A549 treated with dexamethasone at 1 μM for 4 hours (cell line): ENCODE measurements at places on chromosomes 2 and 18. TPM values are rescaled to one million over a fixed set of nuclear protein-coding genes. Genes with fewer than 3 reads are reported as not detected.

CNDP1 gene
- total RNA-seq, result not detected in 5 replicates

CXCR1 gene
- total RNA-seq, result not detected in 5 replicates

COL6A3 gene
- total RNA-seq, result 0.18 to 0.41 TPM (median 0.33 TPM) in 5 replicates

FAM237A gene
- not detected in 5 replicates for total RNA-seq

VWA3B gene
- total RNA-seq, result 0.12 to 0.24 TPM (median 0.19 TPM) in 3 of 5 replicates, not detected in the others

GKN1 gene
- 0.24 to 0.56 TPM (median 0.41 TPM) in 5 replicates for total RNA-seq

TLX2 gene
- 0.17 to 0.31 TPM (median 0.21 TPM) in 5 replicates for total RNA-seq

IGFBP5 gene
- total RNA-seq, result 0.18 to 0.27 TPM (median 0.23 TPM) in 5 replicates

AMMECR1L gene
- total RNA-seq, result 16.1 to 19.8 TPM (median 16.8 TPM) in 5 replicates

ALK gene
- total RNA-seq, result 0.02 to 0.04 TPM in 2 of 5 replicates, not detected in the others

CDK15 gene
- not detected in 5 replicates for total RNA-seq

SAG gene
- total RNA-seq, result 0.24 TPM in 1 of 5 replicates, not detected in the others

SERPINB7 gene
- 1.5 to 2.3 TPM (median 2.0 TPM) in 5 replicates for total RNA-seq

C1GALT1C1L gene
- total RNA-seq, result 2.1 to 2.4 TPM (median 2.3 TPM) in 5 replicates

COLEC11 gene
- 0.47 to 0.83 TPM (median 0.69 TPM) in 5 replicates for total RNA-seq

CAPN14 gene
- total RNA-seq, result 0.04 to 0.06 TPM (median 0.05 TPM) in 4 of 5 replicates, not detected in the other

ACMSD gene
- total RNA-seq, result not detected in 5 replicates

ACADL gene
- 0.06 to 0.14 TPM (median 0.07 TPM) in 3 of 5 replicates, not detected in the others for total RNA-seq

CYTIP gene
- total RNA-seq, result 0.04 to 0.25 TPM (median 0.05 TPM) in 3 of 5 replicates, not detected in the others

AGXT gene
- total RNA-seq, result not detected in 5 replicates

CCDC74B gene
- total RNA-seq, result 4.6 to 6.0 TPM (median 5.1 TPM) in 5 replicates

SLC11A1 gene
- total RNA-seq, result 0.11 to 0.20 TPM (median 0.16 TPM) in 5 replicates

DSG2 gene
- total RNA-seq, result 45.6 to 69.2 TPM (median 64.0 TPM) in 5 replicates

OR6B3 gene
- not detected in 5 replicates for total RNA-seq

CDCA7 gene
- 36.8 to 48.3 TPM (median 44.3 TPM) in 5 replicates for total RNA-seq

GCG gene
- total RNA-seq, result 0.07 to 0.18 TPM in 2 of 5 replicates, not detected in the others

ZC3H15 gene
- 83.5 to 92.4 TPM (median 89.1 TPM) in 5 replicates for total RNA-seq

MC4R gene
- not detected in 5 replicates for total RNA-seq

TACR1 gene
- total RNA-seq, result 0.04 to 0.14 TPM (median 0.08 TPM) in 4 of 5 replicates, not detected in the other

MCEE gene
- 10.1 to 11.9 TPM (median 10.9 TPM) in 5 replicates for total RNA-seq

CLEC4F gene
- not detected in 5 replicates for total RNA-seq

LYPD1 gene
- 12.9 to 22.5 TPM (median 16.1 TPM) in 5 replicates for total RNA-seq

CCDC150 gene
- total RNA-seq, result 3.0 to 4.9 TPM (median 4.5 TPM) in 5 replicates

REEP1 gene
- total RNA-seq, result 0.89 to 1.6 TPM (median 1.2 TPM) in 5 replicates

SNTG2 gene
- total RNA-seq, result not detected in 5 replicates

HTRA2 gene
- total RNA-seq, result 31.4 to 39.0 TPM (median 38.8 TPM) in 5 replicates

RGPD3 gene
- 0.14 to 0.25 TPM (median 0.16 TPM) in 5 replicates for total RNA-seq

UNC80 gene
- total RNA-seq, result 0.02 TPM in 1 of 5 replicates, not detected in the others

CYP27A1 gene
- total RNA-seq, result 0.15 to 0.18 TPM (median 0.18 TPM) in 5 replicates

CD207 gene
- 0.05 to 0.08 TPM (median 0.07 TPM) in 3 of 5 replicates, not detected in the others for total RNA-seq

CABLES1 gene
- total RNA-seq, result 15.2 to 18.2 TPM (median 16.6 TPM) in 5 replicates

ACKR3 gene
- total RNA-seq, result 7.7 to 14.4 TPM (median 12.5 TPM) in 5 replicates

FAM110C gene
- total RNA-seq, result 0.15 to 0.49 TPM (median 0.34 TPM) in 5 replicates

TAF4B gene
- total RNA-seq, result 3.9 to 5.5 TPM (median 5.0 TPM) in 5 replicates

SLC4A3 gene
- total RNA-seq, result 1.9 to 4.0 TPM (median 2.9 TPM) in 5 replicates

AGAP1 gene
- total RNA-seq, result 14.6 to 25.3 TPM (median 22.9 TPM) in 5 replicates

ATP8B1 gene
- 5.3 to 8.5 TPM (median 7.6 TPM) in 5 replicates for total RNA-seq

KCNE4 gene
- 0.32 to 0.90 TPM (median 0.46 TPM) in 5 replicates for total RNA-seq

MOCOS gene
- 2.7 to 4.9 TPM (median 3.6 TPM) in 5 replicates for total RNA-seq

AQP12A gene
- total RNA-seq, result not detected in 5 replicates

NT5DC4 gene
- 0.05 TPM in 1 of 5 replicates, not detected in the others for total RNA-seq

PLEKHH2 gene
- total RNA-seq, result 1.3 to 3.1 TPM (median 2.2 TPM) in 5 replicates
